NCI-H2029 treated with DMSO at 0.1 percent for 48 hours (cell line): ENCODE measurements at places on chromosomes 5 and 9.

- no peak for DNase-seq
These were observed 63.6 kb downstream of the ANXA1 start for GRCh38 chr9:73215249-73215648.

DNA sequence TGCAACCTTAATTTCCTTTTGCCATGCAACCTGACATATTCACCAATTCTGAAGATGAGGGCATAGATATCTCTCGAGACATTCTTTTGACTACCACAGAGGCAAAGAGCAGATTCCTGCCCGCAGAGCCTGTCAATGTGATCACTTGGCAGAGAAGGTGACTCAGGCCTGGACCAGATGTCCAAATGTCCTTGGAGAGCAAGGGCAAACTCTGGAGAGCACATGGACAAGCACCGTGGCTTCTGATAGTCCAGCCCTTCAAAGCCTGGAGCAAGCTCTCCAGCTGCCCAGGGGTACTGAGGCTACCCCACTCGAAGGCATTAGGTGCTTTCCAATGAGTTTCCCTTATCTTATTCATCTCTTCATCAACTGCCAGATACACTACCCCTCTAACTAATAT is 50.4 kb upstream of the ALDH1B1 start:
- no peak for DNase-seq

DNA sequence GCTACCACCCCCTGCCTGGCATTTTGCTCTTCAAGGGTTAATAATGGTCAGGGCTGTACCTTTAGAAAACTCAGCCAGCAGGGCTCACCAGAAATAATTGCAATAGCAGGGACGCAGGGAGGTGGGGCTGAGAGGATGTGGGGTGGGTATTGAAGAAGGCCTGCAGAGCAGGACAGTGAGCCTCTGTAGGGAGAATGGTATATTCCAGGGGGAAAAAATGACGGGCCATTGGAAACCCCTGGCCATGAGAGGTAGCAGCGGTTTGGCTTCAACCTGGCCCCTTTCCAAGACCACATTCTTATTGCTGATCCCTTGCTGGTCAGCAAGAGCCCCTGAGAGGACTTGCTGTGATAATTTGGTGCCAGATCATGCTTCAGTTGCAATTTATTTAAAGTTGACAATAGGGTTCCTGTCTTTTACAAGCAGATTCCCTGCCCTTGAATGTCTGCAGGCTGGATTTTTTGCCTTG is 36.7 kb upstream of the CTNNA1 start:
- peak; percentile 87 for DNase-seq

- no peak for DNase-seq
These were observed 252.5 kb downstream of the TRPM3 start for GRCh38 chr9:70868661-70869652.

DNA sequence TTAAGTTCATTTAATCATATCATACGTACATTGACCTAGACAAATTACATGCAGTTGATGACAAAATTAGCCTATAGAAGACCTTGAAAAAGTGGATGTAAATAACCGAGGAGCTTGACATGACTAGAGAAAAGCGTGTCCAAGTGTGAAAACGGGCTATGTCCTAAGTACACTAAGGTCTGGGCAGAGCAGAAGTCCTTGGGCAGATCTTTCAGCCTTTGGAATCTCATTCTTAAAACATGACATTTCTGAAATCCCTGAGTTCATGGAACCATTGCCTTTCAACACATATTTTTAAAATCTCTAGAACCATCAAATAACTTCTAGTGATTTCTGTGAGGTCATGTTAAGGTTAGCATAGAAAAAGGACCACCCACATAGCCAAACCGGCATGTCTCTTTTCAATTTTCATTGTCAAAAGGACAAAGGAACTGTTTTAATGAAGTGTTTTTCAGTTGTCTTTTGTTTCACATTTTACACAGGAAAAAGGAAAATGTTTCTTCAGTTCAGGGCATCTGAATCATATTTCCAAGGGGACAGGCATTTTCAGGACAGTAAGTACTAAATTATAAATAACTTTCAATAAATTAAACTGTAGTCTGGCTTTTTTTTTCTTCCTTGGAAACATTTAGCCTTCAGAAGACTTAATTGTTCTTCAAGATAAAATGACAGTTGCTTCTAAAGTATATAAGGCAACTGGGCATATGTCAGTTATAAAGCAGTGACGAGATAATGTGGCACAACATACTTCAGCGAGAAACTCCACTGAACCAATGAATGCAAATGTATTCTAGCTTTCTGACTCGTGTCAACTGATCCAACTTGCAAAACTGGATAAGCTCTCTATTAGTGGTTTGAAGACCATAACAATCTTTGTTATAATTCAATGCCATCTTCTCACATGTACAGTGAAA is 416.8 kb downstream of the NFIB start:
- no peak for DNase-seq

DNA sequence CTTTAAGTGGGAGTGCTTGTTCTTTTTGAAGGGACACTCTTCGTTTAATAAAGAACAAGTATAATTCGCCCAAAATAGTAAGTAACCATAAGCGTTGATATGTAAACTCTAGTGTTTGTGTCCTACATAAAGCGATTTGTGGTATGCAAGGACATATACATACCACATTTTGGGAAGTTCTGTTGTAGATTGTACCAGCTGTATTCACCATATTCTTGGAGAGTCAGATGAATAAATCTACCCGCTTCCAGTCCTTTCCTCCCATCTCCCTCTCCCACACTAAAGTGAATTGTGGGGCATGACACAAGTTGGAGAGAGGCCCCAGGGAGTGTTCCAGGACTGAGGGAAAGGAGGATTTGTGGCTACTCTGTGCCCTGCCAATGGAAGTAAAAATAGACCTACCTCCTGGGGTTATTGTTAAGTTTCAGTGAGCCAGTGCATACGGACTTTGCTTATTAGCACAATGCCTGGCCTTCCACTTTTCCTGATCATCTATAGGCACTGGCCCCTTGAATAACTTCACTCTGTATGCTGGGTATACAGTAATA is 40.6 kb downstream of the ARHGAP26 start:
- DNase-seq = no peak

- DNase-seq = peak; percentile 74
These were observed 663 bp upstream of the SMIM27 start for GRCh38 chr9:32551276-32552051.

- DNase-seq = no peak
These were observed 236.9 kb downstream of the PDE4D start for GRCh38 chr5:59656351-59657254.

GRCh38 chr9:87684627-87685219 is 41.2 kb upstream of the CTSL start:
- DNase-seq = no peak

DNA sequence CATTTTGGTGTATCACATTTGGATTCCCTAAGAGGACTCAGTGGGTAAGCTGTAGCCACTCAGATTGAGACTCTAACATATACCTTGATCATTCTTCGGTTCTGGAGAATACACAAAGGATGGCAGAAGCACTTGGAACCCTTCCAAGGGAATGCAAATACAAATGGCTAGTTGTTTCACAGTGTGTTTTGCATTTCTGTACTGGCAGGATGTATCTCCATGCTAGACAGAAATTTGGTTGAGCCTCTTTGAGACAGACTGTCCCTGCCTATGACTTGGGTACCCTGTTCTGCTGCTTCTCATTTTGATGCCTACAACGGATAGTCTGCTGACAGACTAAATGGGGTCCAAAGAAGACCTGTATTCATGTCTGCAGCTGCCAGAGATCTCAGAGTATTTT is 273.5 kb downstream of the TMEM38B start:
- no peak for DNase-seq
